CD4-positive, CD25-positive, alpha-beta regulatory T cell (primary cell): ENCODE measurements at places on chromosomes 16 and 17. TPM values are rescaled to one million over a fixed set of nuclear protein-coding genes. Genes with fewer than 3 reads are reported as not detected.

Gene HOXB8
- not detected for polyA plus RNA-seq

Gene MEOX1
- 25.4 TPM for polyA plus RNA-seq

Gene SHPK
- polyA plus RNA-seq, result 8.5 TPM

Gene CCL23
- polyA plus RNA-seq, result not detected

Gene KRTAP4-1
- not detected for polyA plus RNA-seq

DNA sequence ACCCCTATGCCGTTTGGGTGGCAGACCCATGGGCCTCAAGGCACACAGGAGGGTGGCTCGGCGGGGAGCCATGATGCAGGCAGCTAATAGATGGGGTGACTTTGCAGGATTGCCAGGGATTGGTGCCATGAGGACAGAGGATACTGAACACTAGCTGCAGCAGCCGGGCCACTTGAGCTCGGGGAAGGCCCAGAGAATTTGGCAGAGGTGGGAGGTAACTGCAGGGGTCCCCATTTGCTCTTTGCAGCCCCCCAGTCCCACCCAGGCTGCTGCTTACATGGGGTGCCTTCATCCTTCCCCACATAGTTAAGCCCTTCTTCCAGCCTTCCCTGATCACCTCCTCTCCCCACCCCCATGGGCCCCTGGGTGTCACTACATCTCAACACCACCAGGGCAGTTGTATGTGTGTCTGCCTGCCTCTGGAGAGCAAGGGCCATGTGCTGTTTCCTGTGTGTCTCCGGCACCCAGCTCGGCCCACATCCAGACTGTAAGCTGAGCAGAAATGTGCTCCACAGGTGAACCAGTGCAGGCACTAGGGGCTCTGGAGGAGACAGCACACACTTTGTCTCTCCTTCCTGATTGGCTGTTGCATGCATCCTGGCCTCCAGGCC lies 52.0 kb downstream of the SREBF1 start:
- H3K27ac ChIP-seq, result no peak overlapping the region
- no peaks in the 10 kb centered on the region for H3K27me3 ChIP-seq
- H3K4me1 ChIP-seq, result peaks cover 30% of the 10 kb centered on the region
- H3K4me3 ChIP-seq, result no peak overlapping the region

- H3K27me3 ChIP-seq, result no peaks in the 10 kb centered on the region
- H3K4me1 ChIP-seq, result peaks cover 59% of the 10 kb centered on the region
- H3K4me3 ChIP-seq, result peak overlapping the region; percentile 84
- H3K27ac ChIP-seq, result peak overlapping the region; percentile 60
- H3K36me3 ChIP-seq, result no peaks in the 10 kb centered on the region
Observed at GRCh38 chr17:29614349-29615047, 8.2 kb downstream of the CORO6 start.

- peaks cover 27% of the 10 kb centered on the region for H3K27me3 ChIP-seq
- H3K27ac ChIP-seq, result no peak overlapping the region
- peaks cover 21% of the 10 kb centered on the region for H3K4me1 ChIP-seq
- H3K36me3 ChIP-seq, result no peaks in the 10 kb centered on the region
Observed at GRCh38 chr17:13599864-13600263, 1.9 kb downstream of the HS3ST3A1 start.

DNA sequence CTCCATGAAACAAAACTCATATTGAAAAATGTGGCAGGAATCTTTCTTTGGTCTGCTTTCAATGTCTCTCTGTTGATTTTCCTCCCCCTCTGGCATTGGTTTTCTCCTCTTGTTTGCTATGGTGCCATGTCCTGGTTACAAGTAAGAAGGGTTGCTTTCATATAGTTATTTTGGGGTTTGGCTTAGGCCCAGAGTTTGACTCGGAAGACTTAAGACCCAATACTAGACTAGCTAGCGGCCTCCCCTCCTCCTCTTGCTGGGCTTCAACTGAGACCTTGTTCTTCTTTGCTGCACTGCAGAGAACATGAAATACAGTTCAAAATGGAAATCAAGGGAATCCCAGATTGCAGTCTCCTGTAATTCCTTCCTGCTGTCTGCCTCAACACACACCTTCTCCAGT lies 30.0 kb upstream of the CLEC18A start:
- H3K4me3 ChIP-seq, result no peak overlapping the region
- DNase-seq, result no peak
- no peaks in the 10 kb centered on the region for H3K4me1 ChIP-seq
- peaks cover 33% of the 10 kb centered on the region for H3K36me3 ChIP-seq

- no peaks in the 10 kb centered on the region for H3K36me3 ChIP-seq
- H3K4me3 ChIP-seq, result no peak overlapping the region
- DNase-seq, result no peak
- H3K27me3 ChIP-seq, result no peaks in the 10 kb centered on the region
- H3K4me1 ChIP-seq, result no peaks in the 10 kb centered on the region
Observed at GRCh38 chr16:35711435-35711834, 2252.0 kb downstream of the TP53TG3F start.

DNA sequence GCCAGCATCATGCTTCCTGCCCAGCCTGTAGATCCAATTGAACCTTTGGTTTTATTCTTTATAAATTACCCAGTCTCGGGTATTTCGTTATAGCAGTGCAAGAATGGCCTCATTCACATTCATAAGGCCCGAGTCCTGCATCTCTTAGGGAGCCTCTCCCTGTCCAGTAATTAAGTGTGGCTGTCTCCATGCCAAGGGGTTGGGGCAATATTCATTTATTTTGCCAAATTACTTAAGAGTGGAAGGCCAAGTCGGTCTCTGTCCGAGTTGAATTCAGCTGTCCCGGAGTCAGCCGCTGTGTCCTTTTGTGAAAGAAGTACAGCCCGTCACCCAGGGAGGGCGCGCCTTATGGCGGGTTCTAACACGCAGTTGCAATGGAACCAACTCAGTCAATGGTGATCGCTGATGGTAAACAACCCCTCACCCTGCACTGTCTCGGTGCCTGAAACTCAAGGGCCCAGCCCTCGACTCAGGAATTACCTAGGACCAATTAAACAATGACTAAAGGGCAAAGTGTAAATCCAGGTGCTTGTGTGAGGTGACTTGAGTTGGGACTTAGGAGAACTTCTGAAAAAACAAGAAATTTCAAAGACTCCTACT lies 22.2 kb downstream of the KIAA0513 start:
- peaks cover 1% of the 10 kb centered on the region for H3K4me1 ChIP-seq
- no peak overlapping the region for H3K27ac ChIP-seq
- no peaks in the 10 kb centered on the region for H3K36me3 ChIP-seq
- DNase-seq, result no peak
- no peak overlapping the region for H3K4me3 ChIP-seq

DNA sequence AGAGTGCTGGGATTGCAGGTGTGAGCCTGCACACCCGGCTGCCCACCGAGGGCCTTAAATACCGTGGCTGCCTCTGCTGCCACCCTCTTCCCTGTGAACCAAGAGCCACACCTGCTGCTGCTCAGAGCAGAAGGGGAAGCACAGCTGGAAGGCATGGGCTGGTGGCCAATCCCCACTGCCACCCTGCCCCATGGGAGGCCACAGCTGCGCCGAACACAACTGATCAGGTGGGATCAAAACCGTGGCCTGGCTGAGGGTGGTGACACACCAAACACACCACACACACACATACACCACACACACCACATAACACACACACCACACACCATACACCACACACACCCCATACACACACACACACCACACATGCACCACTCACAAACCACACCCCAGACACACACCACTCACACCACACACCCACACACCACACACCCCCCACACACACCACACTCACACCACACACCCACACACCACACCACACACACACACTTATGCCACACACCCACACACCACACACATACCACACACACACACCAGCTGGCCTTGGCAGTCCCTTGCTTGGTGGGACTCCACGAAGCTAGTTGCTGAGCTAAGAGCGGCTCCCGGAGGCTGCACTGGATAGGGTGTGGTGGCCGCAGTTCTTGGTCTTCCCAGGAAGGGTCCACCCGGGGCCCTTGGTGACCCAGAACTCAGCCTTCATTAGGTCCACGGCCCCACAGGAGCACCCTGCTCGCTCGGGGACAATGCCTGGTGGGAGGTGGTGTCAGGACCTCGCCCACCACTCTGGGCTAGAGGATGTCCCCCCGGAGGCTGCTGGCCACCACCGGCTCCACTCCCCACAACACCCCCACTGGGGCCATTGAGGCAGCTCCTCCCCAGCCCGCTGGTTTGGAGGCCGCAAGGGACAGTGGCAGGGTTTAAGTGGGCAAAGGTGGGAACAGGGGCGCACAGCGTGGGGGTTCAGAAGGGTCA lies 14.9 kb downstream of the CEP131 start:
- DNase-seq, result no peak
- H3K27ac ChIP-seq, result no peak overlapping the region
- H3K4me3 ChIP-seq, result no peak overlapping the region
- no peaks in the 10 kb centered on the region for H3K4me1 ChIP-seq
- no peaks in the 10 kb centered on the region for H3K36me3 ChIP-seq

GRCh38 chr17:11922638-11923037 lies 74.6 kb downstream of the ZNF18 start:
- H3K27ac ChIP-seq, result no peak overlapping the region
- H3K4me3 ChIP-seq, result no peak overlapping the region
- H3K36me3 ChIP-seq, result no peaks in the 10 kb centered on the region
- no peaks in the 10 kb centered on the region for H3K4me1 ChIP-seq

- H3K4me1 ChIP-seq, result peaks cover 18% of the 10 kb centered on the region
- peak within 1 kb of the TSS; percentile 40 for H3K4me3 ChIP-seq
- peaks cover 7% of the 10 kb centered on the region for H3K27me3 ChIP-seq
- H3K36me3 ChIP-seq, result no peaks in the 10 kb centered on the region
- no peak within 1 kb of the TSS for H3K27ac ChIP-seq
Observed at GRCh38 chr16:4116325-4117249, at the start of gene ADCY9. Gene ADCY9, minus strand, starts transcription at chr16:4116442. Its CDS starts 1,000 bp downstream, at chr16:4115442.

- no peak overlapping the region for H3K4me3 ChIP-seq
- DNase-seq, result no peak
- no peaks in the 10 kb centered on the region for H3K27me3 ChIP-seq
- peaks cover 15% of the 10 kb centered on the region for H3K4me1 ChIP-seq
- no peak overlapping the region for H3K27ac ChIP-seq
- H3K36me3 ChIP-seq, result peaks cover 29% of the 10 kb centered on the region
Observed at GRCh38 chr16:89689142-89689541, 2.7 kb downstream of the CDK10 start.

GRCh38 chr16:3112881-3113574 lies 642 bp downstream of the ZNF205 start:
- no peak overlapping the region for H3K4me3 ChIP-seq
- no peaks in the 10 kb centered on the region for H3K4me1 ChIP-seq

- no peaks in the 10 kb centered on the region for H3K36me3 ChIP-seq
- no peak for DNase-seq
- no peak overlapping the region for H3K27ac ChIP-seq
- H3K27me3 ChIP-seq, result no peaks in the 10 kb centered on the region
- no peak overlapping the region for H3K4me3 ChIP-seq
- no peaks in the 10 kb centered on the region for H3K4me1 ChIP-seq
Observed at GRCh38 chr16:74847202-74847601, 72.6 kb upstream of the FA2H start.

- H3K27me3 ChIP-seq, result no peaks in the 10 kb centered on the region
- peaks cover 33% of the 10 kb centered on the region for H3K36me3 ChIP-seq
- peak overlapping the region; percentile 86 for H3K27ac ChIP-seq
Observed at GRCh38 chr17:5582209-5583185, 1.8 kb downstream of the NLRP1 start.

GRCh38 chr17:42422958-42423712 lies at the start of gene CAVIN1:
Gene CAVIN1, minus strand, starts transcription at chr17:42423256. Its CDS starts 159 bp downstream, at chr17:42423097.
- H3K27me3 ChIP-seq, result peaks cover 8% of the 10 kb centered on the region
- no peak within 1 kb of the TSS for H3K4me3 ChIP-seq
- H3K27ac ChIP-seq, result no peak within 1 kb of the TSS
- no peaks in the 10 kb centered on the region for H3K36me3 ChIP-seq

- DNase-seq, result no peak
- H3K36me3 ChIP-seq, result no peaks in the 10 kb centered on the region
- H3K27me3 ChIP-seq, result no peaks in the 10 kb centered on the region
- H3K27ac ChIP-seq, result no peak overlapping the region
- no peak overlapping the region for H3K4me3 ChIP-seq
Observed at GRCh38 chr17:74446551-74447500, 14.9 kb downstream of the GPRC5C start.

DNA sequence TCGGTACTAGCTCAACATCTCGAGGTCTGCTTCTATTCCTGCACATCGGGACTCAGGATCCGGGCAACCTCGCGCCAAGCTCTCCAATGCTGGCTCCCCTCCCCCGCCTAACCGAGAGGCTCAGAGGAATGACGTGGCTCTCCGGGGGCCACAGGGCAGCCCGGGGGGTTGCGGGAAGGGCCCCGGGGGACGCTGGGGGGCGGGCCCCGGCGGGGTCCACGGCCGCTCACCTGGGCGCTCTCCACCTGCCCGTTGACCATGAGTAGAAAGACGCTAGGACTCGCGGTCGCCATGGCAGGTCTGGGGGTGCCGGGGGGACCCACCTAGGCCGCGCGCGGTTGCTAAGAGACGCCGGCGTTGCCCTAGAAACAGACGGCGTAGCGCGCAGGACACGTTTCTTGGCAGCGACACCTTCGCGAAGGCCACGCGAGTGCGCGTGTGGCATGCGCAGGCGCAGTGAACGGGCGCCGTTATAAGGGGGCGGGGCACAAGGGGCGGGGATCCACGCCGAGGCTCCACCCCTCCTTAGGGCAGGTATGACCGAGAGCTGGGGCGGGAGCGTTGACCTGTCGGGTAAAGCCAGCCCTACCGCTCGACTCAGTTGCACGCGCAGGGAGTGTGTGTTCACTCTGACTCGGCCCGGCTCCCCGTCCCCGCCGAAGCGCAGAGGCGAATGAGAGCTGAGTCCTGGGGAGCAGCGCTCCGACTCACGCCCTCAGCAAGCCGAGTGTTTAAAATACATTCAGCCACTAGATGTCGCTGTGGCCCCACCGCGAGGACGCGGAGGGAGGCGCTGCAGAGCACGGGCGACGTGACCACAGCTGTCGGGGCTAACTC lies at the start of gene B9D1:
B9D1 (minus strand) TSS at position 447 of the 837 bp plus-strand sequence; CDS start at position 293, 154 bp downstream.
- H3K36me3 ChIP-seq, result no peaks in the 10 kb centered on the region
- H3K27me3 ChIP-seq, result no peaks in the 10 kb centered on the region
- H3K4me3 ChIP-seq, result peak within 1 kb of the TSS; percentile 52

DNA sequence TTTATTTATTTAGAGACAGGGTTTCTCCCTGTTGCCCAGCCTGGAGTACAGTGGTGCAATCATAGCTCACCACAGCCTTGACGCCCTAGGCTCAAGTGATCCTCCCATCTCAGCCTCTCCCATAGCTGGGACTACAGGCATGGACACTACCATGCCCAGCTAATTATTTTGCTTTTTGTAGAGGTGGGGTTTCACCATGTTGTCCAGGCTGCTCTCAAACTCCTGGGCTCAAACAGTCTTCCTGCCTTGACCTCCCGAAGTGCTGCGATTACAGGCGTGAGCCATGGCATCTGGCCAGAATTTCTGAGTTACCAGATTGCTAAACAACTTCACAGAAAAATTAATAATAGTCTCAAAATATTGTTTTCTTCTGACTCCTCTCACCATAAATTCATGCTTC lies 21.7 kb downstream of the MOSMO start:
- DNase-seq, result no peak
- H3K27ac ChIP-seq, result no peak overlapping the region
- no peaks in the 10 kb centered on the region for H3K27me3 ChIP-seq
- H3K4me3 ChIP-seq, result no peak overlapping the region
- H3K36me3 ChIP-seq, result peaks cover 12% of the 10 kb centered on the region

- H3K4me3 ChIP-seq, result no peak overlapping the region
- H3K27ac ChIP-seq, result no peak overlapping the region
- H3K4me1 ChIP-seq, result no peaks in the 10 kb centered on the region
Observed at GRCh38 chr17:11561281-11561680, 37.0 kb upstream of the DNAH9 start.

GRCh38 chr17:13346996-13347762 lies 254.6 kb downstream of the HS3ST3A1 start:
- no peaks in the 10 kb centered on the region for H3K36me3 ChIP-seq
- H3K27me3 ChIP-seq, result no peaks in the 10 kb centered on the region
- no peak overlapping the region for H3K4me3 ChIP-seq
- no peaks in the 10 kb centered on the region for H3K4me1 ChIP-seq
